ENCODE measurements at places on chromosomes 5 and 9.

DNA sequence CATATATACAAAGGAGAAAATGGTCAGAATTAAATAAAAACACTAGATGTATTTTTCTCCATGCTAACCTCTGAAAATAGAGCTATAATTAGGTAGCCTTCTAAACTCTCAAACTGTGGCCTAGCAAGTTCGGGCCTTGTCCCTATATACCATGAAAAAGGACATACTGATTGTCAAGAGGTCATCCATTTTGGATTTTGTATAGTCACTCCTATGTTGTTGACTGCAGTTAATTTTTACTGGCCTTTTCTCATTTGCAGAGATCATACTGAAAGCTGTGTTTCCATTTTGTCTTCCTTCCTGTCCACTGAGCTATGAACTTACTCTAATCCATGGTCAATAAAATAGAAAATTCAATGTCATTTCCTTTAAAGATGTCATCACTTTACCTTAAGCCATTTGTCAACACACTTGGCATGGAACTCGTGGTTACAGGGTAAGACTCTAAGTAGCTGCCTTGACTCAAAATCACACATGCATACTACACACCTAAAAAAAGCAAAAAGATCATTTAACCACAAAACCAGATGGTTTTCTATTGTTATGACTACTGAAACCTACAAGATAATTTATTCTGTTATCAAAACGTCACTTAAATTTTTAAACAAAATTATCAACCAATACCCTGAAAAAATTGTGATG is 58.0 kb downstream of the RNF38 start:
- DNase-seq: no peak

GRCh38 chr9:82148901-82149461 is 160.4 kb downstream of the SPATA31D1 start:
- DNase-seq: peak; percentile 43

- no peak for DNase-seq
Measured at GRCh38 chr9:22416692-22417060, 29.9 kb upstream of the DMRTA1 start.

DNA sequence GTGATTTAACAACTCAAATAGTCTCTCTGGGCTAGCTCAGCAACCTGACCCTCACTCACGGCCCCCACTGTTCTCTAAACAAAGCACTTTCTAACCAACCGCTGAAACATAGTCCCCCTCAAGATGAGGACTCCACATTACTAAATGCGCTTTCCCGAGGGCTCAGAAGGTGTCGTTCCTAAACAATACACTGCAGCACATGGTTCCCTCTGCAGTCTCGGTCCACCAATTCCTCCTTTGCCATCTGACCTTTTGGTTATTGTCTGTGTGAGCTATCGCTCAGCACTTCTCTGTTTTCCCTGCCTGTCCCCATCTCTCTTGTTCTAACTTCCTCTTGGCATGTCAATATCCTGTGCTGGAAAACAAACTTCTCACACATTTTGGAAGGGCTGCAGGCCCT is 7.2 kb downstream of the EPB41L4A start:
- no peak for DNase-seq

DNA sequence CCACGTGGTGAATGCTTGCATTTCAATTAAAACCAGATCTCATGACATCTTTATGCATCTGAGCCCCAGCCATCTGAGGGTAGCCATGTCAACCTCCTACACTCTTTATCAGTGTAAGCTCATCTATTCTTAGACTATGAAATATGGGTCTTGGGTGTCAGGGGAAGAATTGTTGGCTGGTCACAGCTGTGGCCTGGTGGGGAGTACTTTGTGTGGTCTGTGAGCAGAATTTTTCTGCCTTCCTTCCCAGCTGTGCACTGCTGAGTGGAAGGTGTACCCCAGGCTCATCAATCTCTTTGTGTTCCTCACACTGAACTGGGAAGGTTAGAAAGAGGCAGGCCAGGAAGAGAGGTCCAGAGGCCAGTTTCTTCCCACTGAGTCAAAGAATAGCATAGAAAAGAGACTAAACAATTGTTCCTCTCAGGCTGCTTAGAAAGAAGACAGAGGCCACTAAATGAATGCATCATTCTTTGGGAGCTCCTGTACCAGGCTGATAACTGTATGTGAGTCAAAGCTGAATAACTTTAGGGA is 202.7 kb upstream of the RGMB start:
- peak; percentile 14 for DNase-seq

DNA sequence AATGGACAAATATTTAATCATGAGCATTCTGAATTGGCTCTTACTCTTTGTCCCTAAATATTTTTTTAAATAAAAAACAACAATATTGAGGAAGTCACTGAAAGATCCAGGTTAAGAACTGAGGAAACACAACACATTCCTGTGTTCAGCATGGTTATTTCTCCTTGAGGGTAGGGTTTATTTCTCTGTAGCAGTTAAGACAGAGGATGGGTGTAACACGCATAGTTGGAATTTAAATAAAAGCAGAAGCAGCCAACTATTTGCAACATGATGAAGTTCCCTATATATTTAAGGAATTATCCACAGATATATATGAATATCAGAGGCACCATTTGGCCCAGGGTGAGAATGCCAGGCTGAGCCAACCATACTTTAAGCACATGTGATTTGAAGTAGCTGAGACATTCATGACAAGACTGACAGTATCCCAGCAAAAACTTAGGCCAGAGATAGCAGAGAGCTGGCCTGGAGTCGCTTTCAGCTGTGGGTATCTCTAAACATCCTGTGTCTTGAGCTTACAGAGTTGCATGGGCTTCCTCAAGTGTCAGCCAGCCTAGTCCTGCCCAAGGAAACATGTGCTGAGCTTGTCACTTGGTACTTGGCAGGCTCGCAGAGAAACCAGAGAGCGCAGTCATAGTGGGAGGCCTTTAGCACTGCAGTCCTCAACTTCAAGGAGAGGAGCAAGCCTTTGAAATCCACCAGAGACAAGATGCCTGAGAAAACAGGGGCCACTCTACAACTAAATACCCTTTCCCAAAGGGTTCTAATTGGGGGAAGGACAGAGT is 43.6 kb downstream of the SEMA5A start:
- peak; percentile 11 for DNase-seq

DNA sequence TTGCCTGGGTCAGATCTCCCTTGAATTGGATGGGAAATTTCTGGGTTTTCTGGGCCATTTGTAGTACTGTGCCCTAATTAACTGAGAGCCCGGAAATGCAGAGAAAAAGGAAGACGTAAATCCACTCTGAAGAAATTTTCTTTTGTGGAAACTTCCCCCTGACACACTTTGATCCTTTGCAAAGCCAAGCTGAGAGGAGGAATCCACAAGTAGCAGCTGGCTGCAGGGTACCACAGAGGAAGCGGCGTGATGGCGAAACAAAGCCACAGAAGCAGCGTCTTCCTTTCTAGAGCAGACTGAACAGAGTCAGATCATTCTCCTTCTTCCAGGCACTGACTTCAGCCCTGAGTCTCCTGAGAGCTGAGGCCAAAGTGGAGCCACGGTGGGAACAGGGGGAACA is 47.1 kb upstream of the ZNF354A start:
- DNase-seq: no peak

GRCh38 chr5:163612358-163613149 is 107.1 kb downstream of the MAT2B start:
- DNase-seq: no peak

- DNase-seq: no peak
Measured at GRCh38 chr5:64765804-64766504, 2.5 kb downstream of the SREK1IP1 start.
